Progenitor cell of endocrine pancreas (in vitro differentiated cells): ENCODE measurements at places on chromosomes 11 and 22. TPM values are rescaled to one million over a fixed set of nuclear protein-coding genes. Genes with fewer than 3 reads are reported as not detected.

The OR5P2 gene
- total RNA-seq: 0.47 TPM in 1 of 2 replicates, not detected in the other

The CDON gene
- 24.9 and 26.4 TPM in 2 replicates for total RNA-seq

The DGAT2 gene
- 1.2 and 1.4 TPM in 2 replicates for total RNA-seq

The CDC45 gene
- total RNA-seq: 16.1 and 18.1 TPM in 2 replicates

The APOBEC3B gene
- 10.1 and 12.6 TPM in 2 replicates for total RNA-seq

The LMO1 gene
- 0.43 and 0.84 TPM in 2 replicates for total RNA-seq

The SHANK2 gene
- total RNA-seq: 97.8 and 104 TPM in 2 replicates

The FTH1 gene
- 1,669 and 1,699 TPM in 2 replicates for total RNA-seq

The OR10A2 gene
- not detected in 2 replicates for total RNA-seq

The CALCA gene
- total RNA-seq: 0.47 and 0.57 TPM in 2 replicates

The SDHD gene
- total RNA-seq: 40.4 and 46.9 TPM in 2 replicates

The SCN2B gene
- 0.05 and 0.07 TPM in 2 replicates for total RNA-seq

The EMSY gene
- total RNA-seq: 42.3 and 43.3 TPM in 2 replicates

The KRTAP5-8 gene
- total RNA-seq: 0.24 TPM in 1 of 2 replicates, not detected in the other

The DBX1 gene
- total RNA-seq: not detected in 2 replicates

The YPEL1 gene
- 24.9 and 30.5 TPM in 2 replicates for total RNA-seq

The TRPM5 gene
- 0.46 and 0.84 TPM in 2 replicates for total RNA-seq

The RASL10A gene
- 0.31 and 1.2 TPM in 2 replicates for total RNA-seq

The PHOX2A gene
- total RNA-seq: not detected in 2 replicates

The NOX4 gene
- total RNA-seq: 6.7 and 7.9 TPM in 2 replicates

The SLC25A18 gene
- total RNA-seq: 2.3 and 2.6 TPM in 2 replicates

The TIMP3 gene
- 2.4 and 3.2 TPM in 2 replicates for total RNA-seq

The BDNF gene
- total RNA-seq: 2.7 and 3.5 TPM in 2 replicates

The POTEH gene
- not detected in 2 replicates for total RNA-seq

The GNAZ gene
- 16.3 and 19.2 TPM in 2 replicates for total RNA-seq

The PANX2 gene
- 6.2 and 6.3 TPM in 2 replicates for total RNA-seq

The ALDH3B2 gene
- 0.67 and 1.6 TPM in 2 replicates for total RNA-seq

The UPK3A gene
- 0.57 and 1.9 TPM in 2 replicates for total RNA-seq

The CABP4 gene
- 0.18 TPM in 1 of 2 replicates, not detected in the other for total RNA-seq

The CD44 gene
- 1.9 and 3.8 TPM in 2 replicates for total RNA-seq

The KRTAP5-11 gene
- total RNA-seq: not detected in 2 replicates

The HBE1 gene
- not detected in 2 replicates for total RNA-seq

The LUZP2 gene
- total RNA-seq: 1.6 and 1.8 TPM in 2 replicates

The IL10RA gene
- total RNA-seq: 0.62 and 0.72 TPM in 2 replicates

The ELF5 gene
- 1.8 and 2.1 TPM in 2 replicates for total RNA-seq

The CRYBA4 gene
- not detected in 2 replicates for total RNA-seq

The ADM2 gene
- total RNA-seq: 2.9 and 3.2 TPM in 2 replicates

The GP1BB gene
- total RNA-seq: 5.8 and 7.7 TPM in 2 replicates

The MMP1 gene
- total RNA-seq: 0.24 and 1.3 TPM in 2 replicates

The DPAGT1 gene
- 53.4 and 60.8 TPM in 2 replicates for total RNA-seq

The ADM gene
- 8.4 and 9.4 TPM in 2 replicates for total RNA-seq

The MS4A6E gene
- not detected in 2 replicates for total RNA-seq

The MGAT3 gene
- 28.8 and 32.7 TPM in 2 replicates for total RNA-seq

The MMP7 gene
- total RNA-seq: not detected in 2 replicates

The PIWIL4 gene
- total RNA-seq: 1.9 and 2.6 TPM in 2 replicates

The OR52I1 gene
- not detected in 2 replicates for total RNA-seq

The OR4D6 gene
- total RNA-seq: not detected in 2 replicates

The RAG2 gene
- total RNA-seq: not detected in 2 replicates

The FAM180B gene
- total RNA-seq: 0.26 and 0.29 TPM in 2 replicates

The SLC15A3 gene
- total RNA-seq: 4.8 and 6.2 TPM in 2 replicates

The USP35 gene
- total RNA-seq: 14.7 and 16.5 TPM in 2 replicates

The UBQLNL gene
- 0.53 and 0.79 TPM in 2 replicates for total RNA-seq

The VPREB1 gene
- not detected in 2 replicates for total RNA-seq

The RPL27A gene
- total RNA-seq: 731 and 748 TPM in 2 replicates
